ENCODE measurements at places on chromosomes 7 and 10.
A peak's percentile ranks its signal among the peaks of the same experiment; 100 is the strongest.

- no peak for DNase-seq
These were observed 12.2 kb downstream of the VSIR start for GRCh38 chr10:71761105-71761511.

DNA sequence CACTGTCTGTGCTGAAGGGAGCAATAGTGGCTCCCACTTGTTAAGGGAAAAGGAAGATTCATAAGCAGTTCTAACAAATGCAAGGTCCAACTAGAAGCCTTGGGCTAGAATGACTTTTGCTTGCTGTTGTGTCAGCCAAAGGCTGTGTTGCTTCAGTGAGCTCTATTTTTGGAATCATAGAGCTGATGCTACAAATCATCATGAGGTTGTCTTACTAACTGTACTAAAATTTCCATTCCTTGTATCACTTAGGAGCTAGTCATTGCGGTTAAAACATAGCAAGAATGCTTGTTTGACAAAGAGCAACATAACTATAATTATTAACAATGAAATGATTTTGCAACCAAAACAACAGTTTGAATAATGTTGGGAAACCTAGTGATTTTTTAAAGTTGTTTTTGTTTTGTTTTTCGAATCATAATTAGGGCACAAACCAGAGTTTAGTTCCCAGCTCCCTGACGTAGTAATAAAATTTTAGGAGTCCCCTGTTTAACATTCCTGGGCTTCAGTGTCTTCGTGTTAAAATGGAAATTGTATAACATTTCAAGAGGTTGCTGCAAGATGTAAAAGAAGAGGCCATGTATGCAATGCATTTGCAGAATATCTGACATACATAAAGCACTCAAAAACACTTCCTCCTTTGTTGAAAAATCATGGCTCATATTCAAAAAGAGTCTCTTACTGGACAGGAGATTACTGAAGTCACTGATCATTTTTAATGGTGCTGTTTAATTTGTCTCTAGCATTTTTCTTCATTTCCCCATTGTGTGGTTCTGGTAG is 183.4 kb downstream of the MACC1 start:
- DNase-seq, result peak; percentile 92

DNA sequence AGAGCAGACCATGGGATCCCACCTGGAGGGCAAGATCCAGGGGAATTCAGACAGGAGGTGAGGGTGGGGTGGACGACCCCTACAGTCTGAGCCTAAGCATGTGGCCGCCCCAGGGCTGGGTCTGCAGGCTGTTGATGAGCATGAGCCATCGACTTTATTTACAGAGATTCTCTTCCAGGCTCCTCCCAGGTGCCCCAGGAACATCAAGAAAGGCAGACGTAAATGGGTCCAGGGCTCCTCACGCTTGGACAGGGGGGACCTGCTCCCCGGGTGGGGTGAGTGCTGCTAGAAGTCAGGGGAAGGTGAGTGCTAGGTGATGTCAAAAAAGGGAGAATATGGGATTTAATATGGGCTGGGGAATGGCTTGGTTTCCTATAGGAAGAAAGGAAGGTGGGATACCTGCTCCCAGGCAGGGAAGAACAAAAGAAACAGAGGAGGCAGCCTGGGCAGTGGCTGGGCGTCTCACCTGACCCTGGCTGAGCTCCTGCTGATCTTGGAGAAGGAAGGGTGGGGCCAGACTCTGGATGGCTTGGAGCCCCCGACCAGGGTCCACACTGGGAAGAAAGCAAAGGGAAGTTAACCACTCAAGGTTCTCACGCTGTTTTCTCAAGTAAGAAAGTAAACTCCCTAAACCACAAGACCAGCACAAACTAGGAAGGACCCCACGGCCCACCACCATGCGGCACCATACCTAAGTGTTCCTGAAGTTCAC is 162.1 kb upstream of the SHH start:
- no peak for DNase-seq

DNA sequence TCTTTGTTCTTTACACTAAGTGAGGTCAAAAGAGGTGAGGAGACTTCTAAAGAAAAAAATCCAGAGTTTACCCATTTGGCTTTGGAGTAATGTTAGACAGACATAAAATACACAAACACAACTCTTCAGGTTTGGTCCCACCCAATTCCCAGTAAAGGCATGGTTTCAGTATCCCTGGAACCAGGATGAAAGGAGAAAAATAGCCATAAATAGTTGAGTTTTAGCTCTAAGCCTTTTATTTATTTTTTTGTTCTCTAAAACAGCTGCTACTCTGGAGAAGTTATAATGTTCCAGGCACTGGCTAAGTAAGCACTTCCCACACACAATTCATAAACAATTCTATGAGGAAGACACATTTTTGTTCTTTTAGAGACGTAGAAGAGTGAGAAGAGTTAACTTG is 4.0 kb downstream of the ABCB1 start:
- no peak for DNase-seq

DNA sequence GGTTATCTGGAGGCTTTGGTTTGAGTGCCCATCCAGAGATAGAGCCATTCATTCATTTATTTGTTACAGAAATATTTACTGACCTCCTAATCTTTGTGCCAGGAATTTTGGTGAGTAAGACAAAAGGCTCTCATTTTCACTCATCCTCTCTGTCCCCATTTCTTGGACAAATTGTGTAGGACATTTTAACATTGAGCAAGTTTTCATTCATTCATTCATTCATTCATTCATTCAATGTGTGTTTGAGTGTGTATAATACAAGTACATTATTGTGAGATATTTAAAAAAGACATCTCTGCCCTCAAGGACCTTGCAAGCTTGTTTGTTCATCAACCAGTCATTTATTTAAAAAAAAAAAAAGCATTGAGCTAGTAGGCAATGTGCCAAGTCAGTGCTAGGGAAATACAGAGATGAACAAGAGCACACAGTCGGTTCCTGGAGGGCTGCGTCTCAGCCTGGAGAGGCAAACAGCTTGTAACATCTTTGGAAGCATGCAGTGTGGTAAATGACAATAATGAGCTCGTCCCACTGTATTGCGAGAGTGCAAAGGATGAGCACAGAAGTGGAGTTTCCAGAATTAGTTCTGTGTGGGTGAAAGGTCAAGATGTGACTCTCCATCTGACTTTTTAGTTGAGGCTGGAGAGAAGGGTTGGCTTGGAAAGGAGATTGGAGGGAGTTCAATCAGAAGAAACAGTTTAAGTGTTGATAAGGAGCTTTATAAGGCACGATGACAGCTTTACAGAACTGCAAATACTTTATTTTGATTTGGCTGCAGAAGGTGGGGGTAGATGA is 50.5 kb upstream of the HBP1 start:
- DNase-seq, result peak; percentile 84

DNA sequence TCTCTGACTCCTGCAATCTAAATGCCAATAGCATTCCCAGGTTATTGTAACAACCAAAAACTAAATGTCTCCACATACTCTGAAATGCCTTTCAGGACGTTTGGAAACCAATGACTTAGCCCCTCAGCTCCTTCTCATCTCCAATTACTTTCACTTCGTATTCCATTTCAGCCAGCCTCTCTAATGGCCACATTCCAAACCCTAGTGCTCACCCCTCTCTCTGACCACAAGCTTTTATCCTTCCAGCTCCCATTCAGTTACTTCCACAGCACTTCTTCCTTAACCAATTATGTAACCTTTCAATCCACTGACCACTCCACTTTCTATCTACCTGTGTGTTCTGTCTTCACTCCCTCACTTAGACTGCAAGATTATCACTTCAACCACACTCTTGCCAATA is 4.3 kb downstream of the NOC3L start:
- DNase-seq, result no peak

GRCh38 chr7:26447116-26447515 is 155.5 kb downstream of the SNX10 start:
- DNase-seq, result no peak

DNA sequence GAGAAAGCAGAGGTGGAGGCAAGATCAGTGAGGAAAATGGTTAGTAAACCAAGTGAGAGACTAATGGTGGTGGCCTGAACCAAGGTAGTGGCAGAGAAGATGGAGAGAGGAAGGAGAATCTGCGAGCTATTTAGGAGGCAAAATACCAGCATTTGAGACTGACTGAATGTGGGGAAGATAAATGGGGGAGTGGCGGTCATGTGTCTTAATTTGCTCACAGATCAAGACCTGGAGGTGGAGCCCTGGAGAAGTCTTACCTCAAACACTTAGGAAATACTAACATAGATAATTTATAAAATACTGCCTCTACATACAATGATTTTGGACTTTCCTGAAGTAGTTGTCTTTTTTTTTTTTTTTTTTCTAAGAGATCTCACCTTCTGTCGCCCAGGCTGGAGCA is 34.7 kb downstream of the ICA1 start:
- no peak for DNase-seq

- peak; percentile 32 for DNase-seq
These were observed 1.1 kb upstream of the GPER1 start for GRCh38 chr7:1086588-1087464.

DNA sequence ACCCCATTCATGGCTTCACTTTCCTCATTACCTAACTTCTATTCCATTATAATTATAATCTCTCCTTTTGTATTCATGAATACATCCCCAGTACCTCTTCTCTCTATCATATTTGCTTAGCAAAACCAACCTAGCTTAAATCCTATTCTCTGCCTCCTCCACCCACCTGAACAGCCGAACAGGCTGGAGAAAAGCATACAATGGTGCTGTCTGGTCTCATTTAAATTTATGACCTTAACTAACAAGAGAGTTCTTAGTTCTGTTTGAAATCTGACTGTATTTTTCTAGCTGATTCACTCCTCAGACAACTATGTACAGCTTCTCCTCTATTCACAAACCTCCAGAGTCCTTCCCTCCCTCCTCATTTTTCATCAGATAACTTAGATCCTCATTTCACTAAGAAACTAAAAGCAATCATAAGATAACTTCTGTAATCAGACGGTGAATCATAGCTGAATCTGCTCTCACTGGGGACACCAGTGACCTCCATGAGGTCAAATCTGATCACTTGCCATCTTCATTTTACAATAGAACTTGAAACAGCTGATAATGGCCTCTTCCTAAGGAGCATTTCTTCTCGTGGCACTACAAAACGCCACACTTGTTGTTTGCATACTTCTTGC is 233.9 kb upstream of the AOAH start:
- peak; percentile 75 for DNase-seq

DNA sequence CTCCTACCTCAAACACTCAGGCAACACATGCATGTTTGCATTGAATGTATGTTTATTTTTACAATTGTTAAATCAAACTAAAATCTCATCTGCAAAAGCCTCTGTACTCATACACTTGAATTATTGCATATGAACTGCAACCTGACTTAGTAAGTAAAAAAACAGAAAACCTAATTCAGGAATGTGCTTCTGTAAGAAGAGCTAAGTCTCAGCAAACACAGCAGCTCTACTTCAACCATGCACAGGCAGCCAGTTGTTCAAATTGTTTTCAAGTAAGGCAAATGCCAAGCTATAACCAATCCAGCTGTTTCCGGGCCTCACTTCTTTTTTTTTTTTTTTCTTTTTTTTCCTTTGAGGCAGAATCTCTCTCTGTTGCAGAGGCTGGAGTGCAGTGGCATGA is 93.5 kb upstream of the MALRD1 start:
- no peak for DNase-seq

DNA sequence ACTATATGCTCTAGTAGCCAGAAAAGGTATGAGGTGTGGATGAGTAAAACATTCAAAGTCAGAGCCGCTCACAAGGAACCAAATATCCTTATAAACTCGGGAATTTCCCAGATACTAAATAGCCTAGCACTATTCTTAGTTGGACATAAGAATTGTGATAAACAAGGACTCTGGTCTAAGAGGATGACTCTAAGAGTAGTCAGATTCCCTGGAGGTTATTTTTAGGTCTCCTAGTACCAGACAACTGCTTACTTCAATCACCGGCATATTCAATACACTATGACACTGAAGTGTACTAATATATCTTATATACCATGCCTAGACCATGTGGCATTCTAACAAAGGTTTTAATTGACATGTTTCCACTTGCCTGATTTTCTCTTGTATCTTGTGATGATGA is 56.5 kb downstream of the LMBR1 start:
- no peak for DNase-seq

GRCh38 chr10:132019366-132019765 is 37.6 kb upstream of the BNIP3 start:
- no peak for DNase-seq

GRCh38 chr10:48898426-48898825 is 41.2 kb downstream of the LRRC18 start:
- DNase-seq, result no peak

DNA sequence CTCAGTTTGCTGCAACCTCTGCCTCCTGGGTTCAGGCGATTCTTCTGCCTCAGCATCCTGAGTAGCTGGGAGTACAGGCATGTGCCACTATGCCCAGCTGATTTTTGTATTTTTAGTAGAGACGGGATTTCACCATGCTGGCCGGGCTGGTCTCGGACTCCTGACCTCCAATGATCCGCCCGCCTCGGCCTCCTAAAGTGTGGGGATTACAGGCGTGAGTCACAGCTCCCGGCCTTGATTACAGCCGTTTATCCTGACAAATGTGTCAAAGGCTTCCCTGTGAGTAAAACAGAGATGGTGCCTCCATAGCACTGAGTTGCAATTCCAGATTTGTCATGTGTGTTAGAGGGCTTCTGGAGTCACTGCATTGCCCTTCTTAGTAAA is 273.7 kb downstream of the CCDC3 start:
- DNase-seq, result no peak

- DNase-seq, result peak; percentile 6
These were observed 422.7 kb downstream of the SORCS3 start for GRCh38 chr10:105063796-105064195.

- DNase-seq, result peak; percentile 72
These were observed 150.0 kb upstream of the RSU1 start for GRCh38 chr10:16966991-16967865.

GRCh38 chr10:30818854-30819253 is 189.3 kb upstream of the LYZL2 start:
- no peak for DNase-seq

GRCh38 chr7:78080241-78080640 is 281.7 kb downstream of the PHTF2 start:
- no peak for DNase-seq

GRCh38 chr10:111522551-111522950 is 445.7 kb downstream of the ADRA2A start:
- DNase-seq, result no peak

GRCh38 chr10:100654782-100655325 is 90.5 kb upstream of the PAX2 start:
- DNase-seq, result no peak

- no peak for DNase-seq
These were observed 21.5 kb downstream of the PDGFA start for GRCh38 chr7:497946-498655.

DNA sequence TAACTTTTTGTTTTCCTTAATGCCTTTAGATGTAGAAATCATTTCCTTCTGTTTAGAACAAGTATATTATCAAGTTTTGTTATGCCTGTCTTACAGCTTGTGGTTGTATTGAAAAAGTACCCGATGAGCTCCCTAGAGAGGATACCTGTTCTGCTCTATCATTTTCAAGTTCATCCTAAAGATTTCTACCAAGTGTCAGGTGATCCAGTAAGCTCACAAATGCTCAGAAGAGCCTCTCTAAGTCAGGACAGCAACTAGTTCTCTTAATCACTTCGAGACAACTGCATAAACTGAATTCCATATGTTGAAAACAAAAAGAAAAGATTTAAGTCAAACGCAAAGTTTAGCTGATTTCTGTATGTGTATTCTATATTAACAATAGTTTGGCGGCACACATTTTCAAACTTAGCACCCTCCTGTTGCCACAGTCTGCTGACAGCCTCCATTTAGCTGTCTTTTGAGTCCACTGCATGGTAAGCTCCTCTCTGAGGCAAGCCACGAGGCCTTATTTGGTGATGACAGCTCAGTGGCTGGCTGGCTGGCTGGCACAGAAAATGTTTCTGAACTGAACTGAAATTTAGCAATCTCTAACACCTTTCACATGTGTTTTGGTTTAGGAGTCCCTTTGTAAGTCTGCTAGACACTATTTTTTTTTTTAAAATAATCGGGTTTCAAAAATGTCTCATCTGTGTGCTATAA is 59.4 kb downstream of the SEMA3C start:
- DNase-seq, result no peak

- no peak for DNase-seq
These were observed 11.5 kb downstream of the SDK1 start for GRCh38 chr7:3312583-3312982.
